ENCODE measurements at places on chromosomes 5 and 9. TPM values are rescaled to one million over a fixed set of nuclear protein-coding genes. Genes with fewer than 3 reads are reported as not detected.
A peak's percentile ranks its signal among the peaks of the same experiment; 100 is the strongest.

The SLC36A2 gene
- 0.07 TPM for polyA plus RNA-seq

The PTPA gene
- 159 TPM for polyA plus RNA-seq

The DOCK8 gene
- 8.3 TPM for polyA plus RNA-seq

The GRXCR2 gene
- polyA plus RNA-seq = not detected

The REEP2 gene
- polyA plus RNA-seq = 9.1 TPM

The C9orf50 gene
- 0.56 TPM for polyA plus RNA-seq

The GABRP gene
- polyA plus RNA-seq = not detected

The ELAVL2 gene
- 0.24 TPM for polyA plus RNA-seq

The GTF3C4 gene
- 1.9 TPM for polyA plus RNA-seq

DNA sequence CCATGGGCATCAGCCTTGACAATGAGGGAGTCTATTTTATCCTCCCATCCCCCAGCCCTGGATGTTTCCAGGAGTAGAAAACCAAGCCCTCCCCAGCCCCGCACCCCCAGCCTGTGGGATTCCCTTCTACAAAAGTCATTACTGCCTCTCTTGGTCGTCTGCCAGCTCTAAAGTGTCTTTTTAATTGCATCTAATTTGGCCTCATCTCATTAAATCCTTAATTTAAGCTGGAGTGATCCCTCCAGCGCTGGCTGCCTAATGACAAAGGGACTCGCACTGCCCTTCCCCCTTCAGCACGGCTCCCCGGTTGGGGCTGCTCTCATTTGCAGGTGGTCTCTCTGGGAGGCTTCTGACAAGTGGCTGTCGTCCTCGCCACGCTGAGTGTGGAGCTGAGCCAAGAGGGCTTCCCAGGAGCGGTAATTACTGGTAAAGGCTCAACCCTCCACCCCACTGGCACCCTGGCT lies 107.9 kb upstream of the ALDH1B1 start:
- no peak for DNase-seq

GRCh38 chr9:5013374-5013773 lies 28.3 kb downstream of the JAK2 start:
- DNase-seq = no peak

GRCh38 chr9:34896112-34896511 lies 62.0 kb upstream of the PHF24 start:
- DNase-seq = no peak

- no peak for DNase-seq
These were observed 223.3 kb upstream of the IRX1 start for GRCh38 chr5:3372289-3372688.

- no peak for DNase-seq
These were observed 155.9 kb upstream of the SHB start for GRCh38 chr9:38224941-38225340.

- no peak for DNase-seq
These were observed 168.4 kb upstream of the MAP1B start for GRCh38 chr5:71938895-71939294.

DNA sequence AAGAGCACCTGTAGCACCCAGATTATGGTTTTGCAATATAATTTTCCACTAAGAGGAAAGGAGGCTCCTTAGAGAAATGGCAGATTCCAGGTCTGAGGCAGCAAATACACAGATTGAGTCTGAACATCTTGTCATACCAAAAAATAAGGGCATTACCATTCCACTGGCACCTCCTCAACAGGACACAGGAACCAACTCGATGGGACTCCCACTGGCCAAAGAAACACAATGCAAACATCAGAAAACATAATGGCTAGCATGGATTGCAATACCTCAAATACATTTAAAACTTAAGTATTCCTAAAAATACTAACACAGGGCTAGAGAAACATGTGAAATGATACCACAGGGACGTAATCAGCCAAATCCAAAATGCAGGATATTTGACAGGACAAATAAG lies 12.4 kb upstream of the RANBP17 start:
- no peak for DNase-seq

- no peak for DNase-seq
These were observed 169.2 kb downstream of the AUH start for GRCh38 chr9:91192381-91193086.

DNA sequence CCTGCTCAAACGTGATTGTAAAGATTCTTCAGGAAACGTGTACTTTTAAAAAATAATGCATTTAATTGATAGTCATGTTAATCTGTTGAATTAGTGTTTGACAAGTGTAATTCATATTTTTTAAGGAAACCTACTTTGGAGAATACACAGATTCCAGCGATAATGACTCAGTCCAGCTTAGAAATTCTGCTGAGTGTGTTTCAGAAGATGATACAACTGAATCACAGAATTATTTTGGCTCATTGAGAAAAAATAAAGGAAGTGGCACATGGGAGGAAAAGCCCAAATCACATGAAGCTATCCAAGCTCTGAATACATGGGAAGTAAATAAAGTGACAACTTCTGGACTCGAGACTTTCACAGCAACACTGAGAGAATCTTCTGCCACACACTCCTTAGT lies 37.8 kb downstream of the ICE1 start:
- no peak for DNase-seq

- DNase-seq = peak; percentile 69
These were observed at the start of gene NXNL2 for GRCh38 chr9:88534456-88535225. Gene NXNL2, plus strand, starts transcription at chr9:88535178. Its CDS starts 257 bp downstream, at chr9:88535435.

DNA sequence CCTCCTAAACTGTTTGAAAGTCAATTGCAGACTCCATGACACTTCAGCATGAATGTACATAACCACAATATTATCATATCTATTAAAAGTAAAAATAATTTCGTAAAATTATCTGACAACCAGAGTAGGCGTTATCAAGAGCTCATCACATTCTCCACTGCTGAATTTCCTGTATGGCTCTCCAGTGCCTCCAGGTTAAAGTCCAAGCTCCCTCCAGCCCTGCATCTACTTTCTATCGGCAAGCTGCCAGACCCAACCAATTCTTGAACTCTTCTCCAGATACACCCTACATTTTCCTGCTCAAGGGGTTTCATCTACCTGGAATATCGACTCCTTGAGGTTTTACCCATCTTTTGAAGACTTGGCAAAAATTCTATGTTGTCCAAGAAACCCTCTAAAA lies 74.5 kb upstream of the TBC1D2 start:
- DNase-seq = no peak

- peak; percentile 10 for DNase-seq
These were observed 23.0 kb downstream of the SLC36A1 start for GRCh38 chr5:151470439-151470838.

DNA sequence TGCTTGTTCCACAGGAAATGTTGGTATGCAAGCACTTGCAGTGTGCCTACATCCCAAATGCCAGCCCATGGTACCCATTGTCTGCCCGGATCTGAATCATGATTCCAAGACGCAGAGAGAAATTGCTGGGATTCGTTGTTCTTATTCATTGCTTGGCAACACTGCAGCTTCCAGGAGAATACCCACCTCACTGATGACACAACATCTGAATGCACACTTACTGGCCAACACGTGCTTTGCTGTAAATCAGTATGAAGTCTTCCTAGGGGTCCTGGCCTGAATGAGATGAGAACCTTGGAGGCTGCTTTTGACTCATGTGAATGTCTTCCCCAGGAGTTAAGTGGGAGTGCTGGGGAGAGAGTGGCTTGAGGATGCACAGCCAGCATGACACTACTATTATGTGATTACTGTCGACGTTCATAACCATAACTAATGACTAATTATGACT lies 11.6 kb downstream of the SRD5A1 start:
- DNase-seq = no peak

DNA sequence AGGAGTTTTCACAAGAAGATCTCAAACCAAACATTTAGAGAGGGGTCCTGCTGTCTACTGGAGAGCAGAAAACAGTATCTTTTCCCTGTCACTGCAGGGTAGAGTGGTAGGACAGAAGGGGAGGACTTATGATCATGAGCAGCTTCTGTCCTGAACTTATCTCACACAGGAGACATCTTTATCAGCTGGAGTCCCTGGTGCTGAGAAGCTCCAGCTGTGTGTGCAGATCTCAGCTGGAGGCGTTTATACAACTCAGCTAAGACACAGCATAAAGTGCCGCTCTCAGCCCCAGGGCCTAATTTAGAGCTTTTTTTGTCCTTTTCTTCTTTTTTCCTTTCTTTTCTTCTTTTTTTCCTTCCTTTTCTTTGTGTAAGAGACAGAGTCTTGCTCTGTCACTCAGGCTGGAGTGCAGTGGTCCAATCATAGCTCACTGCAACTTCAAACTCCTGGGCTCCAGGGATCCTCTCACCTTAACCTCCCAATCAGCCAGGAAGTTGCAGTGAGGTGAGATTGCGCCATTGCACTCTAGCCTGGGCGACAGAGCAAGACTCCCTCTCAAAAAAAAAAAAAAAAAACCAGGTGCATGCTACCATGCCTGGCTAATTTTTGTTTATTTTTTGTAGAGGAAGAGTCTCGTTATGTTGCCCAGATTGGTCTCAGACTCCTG lies 31.9 kb downstream of the CCDC125 start:
- no peak for DNase-seq

GRCh38 chr5:145294331-145294730 lies 540.8 kb downstream of the PRELID2 start:
- DNase-seq = no peak

GRCh38 chr5:157252711-157253465 lies 13.0 kb upstream of the CYFIP2 start:
- no peak for DNase-seq

- DNase-seq = no peak
These were observed 39.4 kb downstream of the OSMR start for GRCh38 chr5:38885208-38885607.

DNA sequence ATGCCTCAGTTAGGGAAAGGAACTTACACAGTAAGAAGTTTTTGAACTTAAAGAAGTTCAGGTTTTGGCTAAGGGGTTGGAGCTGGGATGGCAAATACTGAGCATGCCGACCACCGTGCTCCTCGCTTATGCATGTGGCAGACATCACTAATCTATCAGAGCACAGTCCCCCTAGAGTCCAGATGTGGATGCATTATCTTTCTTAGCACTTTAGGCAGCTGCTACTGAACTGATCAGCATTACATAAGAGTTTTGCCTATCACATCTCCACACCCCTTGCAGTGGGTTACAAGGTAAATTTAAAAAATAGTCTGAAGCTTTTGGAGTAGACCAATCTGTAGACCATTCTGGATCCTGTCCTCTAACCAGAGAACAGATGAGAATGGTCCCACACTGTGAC lies 22.4 kb downstream of the MACIR start:
- no peak for DNase-seq

GRCh38 chr9:134423166-134423565 lies 96.9 kb downstream of the RXRA start:
- no peak for DNase-seq

DNA sequence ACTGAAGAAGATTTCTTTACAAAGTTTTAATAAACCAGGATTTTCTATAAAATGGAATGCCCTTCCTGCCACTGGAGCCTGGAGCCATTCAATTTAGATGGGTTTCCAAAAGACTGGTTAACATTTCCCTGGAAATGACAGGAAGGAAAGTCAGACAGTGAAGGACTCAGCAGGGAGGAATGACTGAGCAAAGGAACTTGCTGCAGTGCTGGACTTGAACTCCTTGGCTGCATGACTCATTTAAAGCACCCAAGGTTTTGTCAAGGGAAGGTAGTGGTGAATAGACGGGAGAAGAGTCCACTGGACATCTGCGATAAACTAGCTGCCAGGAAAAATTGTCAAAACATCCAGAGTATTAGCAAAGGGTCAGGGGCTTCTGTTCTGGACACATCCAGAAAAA lies 163.8 kb upstream of the SLC28A3 start:
- DNase-seq = no peak

- no peak for DNase-seq
These were observed 34.4 kb downstream of the KCNT1 start for GRCh38 chr9:135736272-135736978.

- DNase-seq = no peak
These were observed 67.6 kb downstream of the ANKHD1 start for GRCh38 chr5:140469259-140469658.

- no peak for DNase-seq
These were observed 52.9 kb downstream of the COMMD10 start for GRCh38 chr5:116137544-116138378.

Data from adrenal gland (tissue), 19 donors.